Activated CD8-positive, alpha-beta memory T cell treated with anti-CD3 and anti-CD28 coated beads, Interleukin-2, amount 10 ng/mL, durations not matched to agents 7 days and 5 days (primary cell): ENCODE measurements at places on chromosomes 3 and 15.

- no peak for DNase-seq
These were observed 69.8 kb downstream of the FGF7 start for GRCh38 chr15:49492830-49493229.

DNA sequence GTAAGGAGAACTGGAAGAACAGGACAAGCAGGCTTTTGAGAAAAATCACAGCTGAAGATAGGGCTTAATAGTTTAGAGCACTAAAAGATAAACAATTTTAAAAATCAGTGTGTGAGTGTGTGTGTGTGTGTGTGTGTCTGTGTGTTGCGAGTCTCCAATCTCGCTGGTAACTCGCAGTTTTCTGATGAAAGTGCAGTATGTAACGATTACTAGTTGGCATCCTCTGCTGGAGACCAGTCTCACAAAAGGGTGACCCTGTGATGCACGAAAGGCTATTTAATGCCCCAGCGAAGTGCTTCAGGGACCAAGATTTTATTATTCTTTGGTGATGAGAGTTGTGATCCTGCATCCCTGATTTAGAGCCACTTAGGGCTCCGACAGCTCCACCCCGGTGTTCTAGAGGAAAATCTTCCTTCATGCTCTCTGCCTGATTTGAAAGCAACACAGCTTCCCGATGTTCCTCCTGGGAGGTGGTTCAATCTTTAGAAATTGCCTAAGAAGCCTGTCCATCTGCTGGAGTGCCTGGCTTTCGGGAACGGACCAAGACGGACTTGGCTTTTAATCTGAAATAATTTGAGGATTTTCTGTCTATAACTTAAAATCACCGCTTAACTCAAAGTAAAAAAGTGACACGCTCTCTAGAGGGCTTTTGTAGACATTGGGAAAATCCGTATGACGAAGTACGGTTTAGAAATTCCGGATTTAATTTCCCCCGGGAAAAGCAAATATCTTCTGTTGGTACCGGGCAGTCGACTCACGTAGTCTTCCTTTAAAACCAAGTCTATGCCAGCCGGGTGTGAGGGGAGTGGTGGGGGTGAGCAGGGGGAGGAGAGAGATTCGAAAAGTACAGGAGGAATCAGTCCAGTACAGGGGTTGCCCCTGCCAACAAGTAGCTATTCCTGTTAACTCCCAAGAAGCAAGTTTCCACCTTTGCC lies 1.1 kb upstream of the ALCAM start:
- no peak for DNase-seq

DNA sequence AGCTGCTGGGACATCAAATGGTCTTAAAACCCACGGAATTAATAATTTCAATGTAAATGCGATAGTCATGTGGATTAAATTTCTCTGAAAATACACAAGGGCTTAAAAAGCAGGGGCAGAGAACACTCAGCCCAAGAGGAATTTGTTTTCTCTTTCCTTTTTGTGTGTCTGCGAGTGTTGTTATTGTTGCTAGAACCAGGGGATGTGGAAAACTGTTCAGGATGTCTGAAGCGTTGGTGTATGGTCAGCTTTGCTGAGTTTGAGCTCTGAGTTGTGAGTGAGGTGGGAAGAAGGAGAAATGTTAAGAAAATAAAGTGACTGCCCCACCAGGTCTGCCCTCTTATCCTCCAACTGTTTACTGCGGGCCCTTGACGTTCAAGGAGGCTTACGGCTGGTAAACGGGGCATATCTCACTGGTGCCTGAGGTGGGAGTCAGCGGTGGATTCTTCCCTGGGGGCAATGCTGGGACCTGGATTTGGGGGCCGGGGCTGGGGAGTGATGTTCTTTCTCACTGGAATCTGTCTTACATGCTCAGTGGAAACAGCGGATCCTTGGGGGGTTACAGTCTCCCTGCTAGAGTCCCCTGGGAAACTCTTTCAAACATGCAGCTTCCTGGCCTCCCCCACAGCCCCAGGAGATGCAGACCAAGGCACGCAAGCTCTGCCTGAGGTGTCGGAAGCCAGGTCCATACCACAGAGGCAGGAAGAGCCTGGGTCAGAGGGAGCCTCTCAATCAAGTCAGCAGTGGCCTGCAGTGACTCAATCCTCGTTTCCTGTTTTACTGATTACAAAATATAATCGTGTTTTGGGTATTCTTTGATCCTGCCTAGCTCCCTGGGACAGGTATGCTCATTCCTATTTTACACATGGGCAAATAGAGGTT lies 41.8 kb downstream of the ITGA11 start:
- DNase-seq: peak; percentile 85

DNA sequence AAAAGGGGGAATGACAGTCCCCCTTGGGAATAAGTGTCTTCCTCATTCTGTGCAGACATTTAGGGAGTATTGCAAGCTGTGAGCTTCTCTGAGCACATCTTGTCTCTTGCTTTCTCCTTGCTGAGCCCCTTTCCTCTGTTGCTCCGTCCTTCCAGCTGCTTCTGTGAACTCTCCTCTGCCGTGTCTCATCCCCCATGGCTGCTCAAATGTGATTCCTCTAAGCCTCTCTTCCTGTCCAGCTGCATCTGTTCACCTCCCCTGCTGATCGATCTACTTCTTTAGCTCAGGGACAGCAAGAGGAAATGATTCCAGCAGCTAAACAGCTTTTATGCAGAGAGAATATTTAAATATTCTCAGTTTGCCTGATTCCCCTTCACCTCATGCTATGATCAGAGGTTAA lies 328.0 kb upstream of the DNAJC19 start:
- no peak for DNase-seq

DNA sequence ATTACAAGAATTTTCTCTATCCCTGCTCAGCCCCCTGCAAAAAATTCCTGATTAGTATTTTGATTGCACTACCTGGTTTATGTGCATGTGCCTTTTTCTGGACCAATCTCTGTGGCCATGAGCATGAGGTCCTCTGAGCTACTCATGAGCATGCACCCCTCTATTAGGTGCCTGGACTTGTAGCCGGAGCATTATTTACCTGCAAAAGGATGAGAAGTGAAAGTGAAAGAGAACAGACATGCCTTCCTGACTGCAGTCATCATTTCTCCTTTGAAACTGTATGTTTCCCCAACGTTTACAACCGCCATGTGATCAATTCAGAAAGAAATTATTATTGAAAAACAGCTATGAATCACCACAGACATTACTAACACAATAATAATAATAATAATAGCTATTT lies 1008.8 kb downstream of the ROBO2 start:
- no peak for DNase-seq

GRCh38 chr3:14248477-14248848 lies 69.8 kb downstream of the LSM3 start:
- no peak for DNase-seq

- DNase-seq: no peak
These were observed 4.2 kb downstream of the PLXND1 start for GRCh38 chr3:129602309-129602708.

GRCh38 chr3:59456852-59457485 lies 407.1 kb upstream of the CFAP20DC start:
- DNase-seq: peak; percentile 74

- no peak for DNase-seq
These were observed 1.3 kb downstream of the FEM1B start for GRCh38 chr15:68278595-68279405.

- DNase-seq: no peak
These were observed 105.8 kb downstream of the ZBBX start for GRCh38 chr3:167274141-167274874.

DNA sequence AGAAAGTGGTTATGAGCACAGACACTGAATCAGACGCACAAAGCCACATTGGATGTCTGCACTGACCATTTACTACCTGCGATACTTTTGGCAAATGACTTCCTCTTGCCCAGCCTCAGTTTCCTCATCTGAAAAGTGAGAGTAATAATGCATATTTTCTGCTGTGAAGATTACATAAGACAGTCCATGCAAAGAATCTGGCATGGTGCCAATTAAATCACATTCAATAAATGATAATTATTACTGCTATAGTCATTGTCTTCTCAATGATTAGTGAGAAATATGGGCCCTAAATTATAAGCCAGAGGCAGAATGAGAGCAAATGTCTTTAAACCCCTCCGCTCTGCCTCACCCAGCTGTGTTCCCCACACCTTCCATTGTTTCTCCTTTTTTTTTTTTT lies 16.0 kb upstream of the BCL2L10 start:
- DNase-seq: no peak

DNA sequence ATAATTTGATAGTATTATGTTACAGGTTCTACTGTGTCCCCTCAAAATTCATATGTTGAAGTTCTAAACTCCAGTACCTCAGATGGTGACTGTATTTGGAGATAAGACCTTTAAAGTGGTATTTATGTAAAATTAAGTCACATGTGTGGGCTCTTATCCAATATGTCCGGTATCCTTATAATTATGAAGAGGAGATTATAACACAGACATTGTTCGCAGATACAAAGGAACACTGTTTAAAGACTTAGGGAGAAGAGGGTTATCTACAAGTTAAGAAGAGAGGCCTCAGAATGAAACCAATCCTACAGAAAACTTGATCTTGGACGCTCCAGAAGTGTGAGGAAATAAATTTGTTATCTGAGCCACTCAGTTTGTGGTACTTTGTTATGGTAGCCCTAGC lies 50.9 kb downstream of the DPH6 start:
- DNase-seq: no peak

DNA sequence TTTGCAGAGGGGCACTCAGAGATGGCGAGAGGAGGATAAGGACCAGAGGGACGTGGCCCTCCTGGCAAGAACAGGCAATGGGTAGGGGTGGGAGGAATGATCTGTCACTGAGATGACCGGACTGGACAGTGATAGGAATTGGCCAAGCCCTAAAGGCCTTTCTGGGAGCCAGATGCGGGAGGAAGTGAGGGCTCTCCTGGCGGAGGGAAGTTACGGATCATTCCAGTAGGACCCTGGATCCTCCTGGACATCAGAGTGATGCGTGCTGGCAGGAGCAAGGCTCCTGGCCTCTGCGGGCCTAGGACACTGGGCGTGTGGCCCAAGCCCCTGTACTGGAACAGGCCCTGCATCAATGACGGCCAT lies 23.4 kb downstream of the KIF7 start:
- peak; percentile 36 for DNase-seq

DNA sequence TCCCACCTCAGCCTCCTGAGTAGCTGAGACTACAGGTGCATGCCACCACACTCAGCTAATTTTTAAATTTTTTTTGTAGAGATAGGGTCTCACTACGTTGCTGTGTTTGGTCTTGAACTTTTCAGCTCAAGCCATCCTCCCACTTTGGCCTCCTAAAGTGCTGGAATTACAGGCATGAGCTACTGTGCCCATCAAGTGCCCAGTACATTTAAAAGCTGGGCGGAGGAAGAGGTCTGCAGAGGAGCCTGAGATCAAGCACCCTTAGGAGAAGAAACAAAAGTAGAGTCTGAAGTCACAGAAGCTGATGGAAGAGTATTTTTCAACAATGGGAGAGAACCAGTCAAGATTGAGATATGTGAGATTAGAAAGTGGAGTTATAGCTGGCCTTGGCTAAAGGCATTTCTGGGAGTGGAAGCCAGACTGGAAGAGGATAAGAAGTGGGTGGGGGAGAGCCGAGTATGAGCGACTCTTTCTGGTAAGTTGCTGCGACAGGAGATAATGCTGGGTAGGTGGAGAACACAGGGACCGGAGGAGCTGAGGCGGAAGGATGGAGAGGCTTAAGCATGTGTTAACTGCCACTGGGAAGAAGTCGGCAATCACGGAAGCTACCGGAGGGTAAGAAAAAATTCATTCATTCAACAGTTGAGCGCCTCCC lies 782 bp upstream of the IREB2 start:
- DNase-seq: no peak

- no peak for DNase-seq
These were observed 222.6 kb downstream of the MECOM start for GRCh38 chr3:169440926-169441325.

DNA sequence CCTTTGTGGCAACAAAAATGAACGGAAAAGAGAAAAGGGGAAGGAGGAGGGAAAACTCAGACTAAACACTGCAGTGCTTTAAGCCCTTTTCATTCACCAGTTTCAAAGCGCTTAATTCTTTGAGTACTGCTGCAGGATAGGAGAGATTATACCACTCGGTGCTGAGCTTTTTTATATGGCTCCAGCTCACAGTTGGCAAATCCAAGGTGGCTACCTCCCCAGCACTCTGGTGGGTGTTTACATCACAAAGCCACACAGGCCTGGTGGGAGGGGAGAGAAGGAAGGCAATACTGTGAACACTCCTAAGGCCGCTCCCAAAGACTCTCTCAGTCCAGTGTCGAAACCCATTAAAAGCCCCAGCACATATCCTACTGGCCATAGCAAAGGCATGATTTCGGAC lies 191.4 kb downstream of the STT3B start:
- DNase-seq: no peak

GRCh38 chr15:36502509-36502908 lies 76.9 kb upstream of the CDIN1 start:
- no peak for DNase-seq

DNA sequence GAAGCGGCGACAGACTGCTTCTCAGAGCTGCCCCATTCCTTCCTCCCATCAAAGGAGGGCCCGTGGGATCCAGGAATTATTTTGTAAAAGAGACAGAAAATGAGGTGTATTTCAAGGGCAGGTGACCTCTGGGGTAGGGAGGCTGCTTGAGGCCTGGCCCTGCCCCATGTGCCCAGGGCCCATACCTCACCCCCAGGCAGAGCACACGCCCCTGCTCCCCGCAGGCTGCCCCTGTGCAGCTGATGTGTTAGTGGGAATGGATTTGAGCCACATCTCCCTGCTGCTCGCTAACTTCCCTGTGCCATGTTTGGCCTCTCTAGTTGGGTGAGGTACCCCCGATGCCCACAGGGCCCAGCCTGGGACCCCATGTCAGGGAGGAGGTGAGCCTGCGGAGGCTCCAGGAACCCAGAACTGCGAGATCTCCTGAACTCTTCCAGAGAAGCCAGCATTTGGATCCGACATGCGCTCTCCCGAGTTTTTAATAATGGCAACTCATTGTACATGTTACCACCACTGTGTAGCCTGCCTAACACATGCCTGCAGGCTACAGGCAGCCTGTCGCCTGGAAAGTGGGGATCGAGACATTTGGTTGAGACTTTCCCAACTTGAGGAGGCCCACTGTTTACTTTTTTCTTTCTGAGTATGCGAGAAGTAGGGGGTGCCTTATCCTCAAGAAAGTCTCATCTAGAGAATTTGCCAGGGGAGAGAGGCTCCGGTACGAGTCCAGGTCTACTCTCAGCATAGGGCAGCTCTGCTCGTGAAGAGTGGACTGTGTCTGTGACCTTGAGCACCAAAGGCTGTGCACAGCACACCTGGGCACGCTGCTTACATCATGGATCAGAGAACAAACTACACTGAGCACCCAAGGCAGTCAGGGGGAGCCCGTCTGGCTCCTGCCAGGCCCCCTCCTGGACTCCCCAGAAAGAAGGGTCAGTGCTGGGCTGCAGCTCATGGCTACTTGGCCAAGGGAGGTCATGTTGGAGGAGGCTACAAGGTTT lies 36.1 kb downstream of the PCSK6 start:
- DNase-seq: no peak

- no peak for DNase-seq
These were observed 227.2 kb upstream of the NANOGP8 start for GRCh38 chr15:35312344-35312743.

GRCh38 chr3:134803051-134803505 lies 8.0 kb downstream of the EPHB1 start:
- DNase-seq: peak; percentile 82
